Astrocyte (in vitro differentiated cells and primary cell): ENCODE measurements at places on chromosomes 3 and 15. TPM values are rescaled to one million over a fixed set of nuclear protein-coding genes. Genes with fewer than 3 reads are reported as not detected.
A peak's percentile ranks its signal among the peaks of the same experiment; 100 is the strongest.

- DNase-seq: peak; percentile 37
These were observed 94.0 kb upstream of the MEX3B start for GRCh38 chr15:82139823-82140268.

- no peak for DNase-seq
These were observed 31.3 kb downstream of the RPL39L start for GRCh38 chr3:187107989-187108388.

GRCh38 chr3:194389269-194389668, 9.8 kb downstream of the GP5 start:
- DNase-seq: no peak

DNA sequence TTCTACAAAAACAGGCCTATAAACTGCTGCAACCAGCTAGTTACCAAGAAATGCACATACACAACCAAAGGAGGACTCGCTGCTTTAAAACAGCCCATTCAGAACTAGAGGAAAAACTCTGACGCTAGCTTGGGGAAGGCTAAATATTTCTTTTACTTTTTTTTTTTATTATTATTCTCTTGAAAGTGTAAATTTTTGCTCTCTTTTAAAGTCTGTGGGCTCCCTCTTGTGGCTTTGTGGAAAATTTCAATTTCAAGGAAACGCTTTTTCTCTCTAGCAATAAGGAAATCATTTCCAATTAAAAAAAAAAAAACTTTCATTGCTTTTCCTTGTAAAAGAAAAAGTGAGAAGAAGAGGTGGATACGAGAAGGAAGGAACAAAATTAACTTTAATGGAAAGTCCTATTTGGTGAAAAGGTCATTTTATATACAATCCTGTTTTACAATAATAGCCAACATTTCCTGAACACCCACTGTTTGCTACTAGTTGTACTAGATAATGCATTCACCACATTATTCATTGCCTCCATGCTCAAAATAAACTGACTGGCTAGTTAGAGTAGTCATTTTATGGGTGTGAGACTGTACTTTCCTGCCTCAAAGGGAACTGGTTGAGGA, 51.2 kb upstream of the SAMMSON start:
- DNase-seq: peak; percentile 21

Gene CATSPER2
- 2.0 and 3.3 TPM in 2 replicates for total RNA-seq

Gene ACAN
- 0.34 and 0.36 TPM in 2 replicates for total RNA-seq

Gene PLSCR4
- total RNA-seq: 1.1 and 1.3 TPM in 2 replicates

Gene THSD4
- total RNA-seq: 0.99 and 2.5 TPM in 2 replicates
